Stimulated activated CD4-positive, alpha-beta T cell treated with anti-CD3 and anti-CD28 coated beads, Interleukin-1b, Interleukin-23, amount 100 ng/mL, for 1 hour (primary cell): ENCODE measurements at places on chromosomes 3 and 15.

- DNase-seq, result no peak
Observed at GRCh38 chr15:22947101-22948000, 32.8 kb downstream of the CYFIP1 start.

- DNase-seq, result peak; percentile 6
Observed at GRCh38 chr15:31930967-31931366, 99.3 kb upstream of the CHRNA7 start.

GRCh38 chr15:69606144-69606543, 153.5 kb downstream of the RPLP1 start:
- no peak for DNase-seq

- DNase-seq, result no peak
Observed at GRCh38 chr3:136197159-136197793, 1.1 kb upstream of the MSL2 start.

- no peak for DNase-seq
Observed at GRCh38 chr15:63133786-63134185, 12.1 kb downstream of the LACTB start.

- peak; percentile 27 for DNase-seq
Observed at GRCh38 chr3:133487920-133488540, 85.5 kb upstream of the CDV3 start.
